ENCODE measurements at places on chromosomes 5 and 9.

- DNase-seq = peak; percentile 76
These were observed 150.6 kb downstream of the ERCC6L2 start for GRCh38 chr9:96025995-96026602.

- no peak for DNase-seq
These were observed 77.2 kb upstream of the RAPGEF1 start for GRCh38 chr9:131817073-131817472.

DNA sequence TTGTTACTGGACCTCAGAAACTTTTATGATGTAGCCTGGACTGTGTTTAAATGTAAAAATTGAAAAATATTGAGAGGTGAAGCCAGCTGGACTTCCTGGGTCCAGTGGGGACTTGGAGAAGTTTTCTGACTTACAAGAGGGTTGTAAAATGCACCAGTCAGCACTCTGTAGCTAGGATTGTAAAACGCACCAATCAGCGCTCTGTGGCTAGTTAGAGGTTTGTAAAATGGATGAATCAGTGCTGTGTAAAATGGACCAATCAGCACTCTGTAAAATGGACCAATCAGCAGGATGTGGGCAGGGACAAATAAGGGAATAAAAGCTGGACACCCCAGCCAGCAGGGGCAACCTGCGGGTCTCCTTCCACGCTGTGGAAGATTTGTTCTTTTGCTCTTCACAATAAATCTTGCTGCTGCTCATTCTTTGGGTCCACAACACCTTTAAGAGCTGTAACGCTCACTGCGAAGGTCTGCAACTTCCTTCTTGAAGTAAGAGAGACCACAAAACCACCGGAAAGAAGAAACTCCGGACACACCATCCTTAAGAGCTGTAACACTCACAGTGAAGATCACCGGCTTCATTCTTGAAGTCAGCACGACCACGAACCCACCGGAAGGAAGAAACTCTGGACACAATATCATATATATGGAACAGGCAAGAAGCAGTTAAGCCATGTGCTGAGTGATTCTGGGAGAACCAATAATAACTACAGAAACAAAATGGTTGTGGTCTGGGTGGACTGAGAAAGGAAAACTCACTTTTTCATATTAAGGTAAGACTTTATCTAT, 201.3 kb downstream of the GABRG2 start:
- DNase-seq = no peak

DNA sequence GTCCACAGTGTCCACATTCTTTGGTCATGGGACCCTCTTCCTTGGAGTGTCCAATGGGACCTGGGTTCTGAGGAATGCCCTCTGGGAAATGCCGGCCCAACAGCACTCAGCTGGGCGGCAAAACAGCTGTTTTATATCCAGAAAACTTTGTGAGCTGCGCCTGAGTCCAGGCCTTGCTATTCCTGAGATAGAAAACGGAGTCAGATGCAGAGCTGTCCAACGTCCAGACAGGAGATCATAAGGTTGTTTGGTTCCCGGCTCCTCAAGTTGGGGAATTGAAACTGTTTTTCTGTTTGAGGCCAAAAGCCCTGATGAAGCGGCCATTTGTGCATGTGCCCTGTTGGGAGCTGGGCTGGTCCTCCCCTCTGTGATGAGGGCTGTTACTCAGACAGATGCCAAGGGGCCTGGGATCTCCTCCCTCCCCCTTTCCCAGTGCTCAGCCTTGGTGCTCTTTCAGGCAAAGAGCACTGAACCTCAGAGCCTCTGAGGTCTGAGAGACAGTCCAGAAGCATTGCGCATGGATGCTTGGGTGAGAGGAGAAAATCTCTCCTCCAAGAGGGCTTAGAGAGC, 66.6 kb upstream of the GARNL3 start:
- no peak for DNase-seq

- DNase-seq = peak; percentile 58
These were observed 191.7 kb downstream of the AOPEP start for GRCh38 chr9:94918038-94918753.

DNA sequence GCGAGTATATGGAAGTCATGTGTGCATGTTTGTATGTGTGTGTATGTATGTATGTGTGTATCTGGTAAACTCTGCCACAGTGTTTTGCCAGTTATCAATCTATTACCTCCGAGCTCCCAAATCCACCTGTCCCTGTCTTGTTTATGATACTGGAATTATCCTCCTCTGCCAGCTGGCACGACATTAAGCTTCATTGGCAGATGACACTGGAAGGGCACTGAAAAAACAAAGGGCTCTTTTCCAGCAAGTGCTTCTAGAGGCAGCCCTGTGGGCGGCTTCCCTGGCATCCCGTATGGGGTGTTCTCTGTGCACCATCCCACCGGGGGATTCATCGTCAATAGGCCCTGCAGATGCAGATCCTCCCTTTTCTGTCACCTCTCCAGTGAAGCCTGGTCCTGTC, 221.5 kb downstream of the MSX2 start:
- no peak for DNase-seq

GRCh38 chr9:114030364-114030763, 47.7 kb downstream of the AMBP start:
- DNase-seq = no peak

DNA sequence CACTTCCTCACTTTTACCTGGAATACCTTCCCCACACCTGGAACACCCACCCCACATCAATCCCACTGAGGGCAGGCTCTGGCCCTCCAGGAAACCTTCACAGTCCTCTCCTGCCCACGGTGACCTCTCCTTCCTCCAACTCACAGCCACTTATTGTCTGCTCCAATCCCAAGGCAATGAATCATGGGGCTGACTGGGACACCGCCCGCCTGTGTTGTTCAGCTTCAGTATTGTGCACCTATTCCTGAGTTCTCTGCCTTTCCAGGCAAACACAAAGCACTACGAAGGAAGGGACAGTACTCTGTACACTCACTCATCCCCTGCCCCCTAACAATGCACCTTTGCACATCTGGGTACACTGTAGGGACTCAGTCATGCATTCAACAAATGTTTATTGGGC, 7.3 kb downstream of the PCDH1 start:
- no peak for DNase-seq

- no peak for DNase-seq
These were observed 172.6 kb upstream of the PTGER4 start for GRCh38 chr5:40507095-40507494.

DNA sequence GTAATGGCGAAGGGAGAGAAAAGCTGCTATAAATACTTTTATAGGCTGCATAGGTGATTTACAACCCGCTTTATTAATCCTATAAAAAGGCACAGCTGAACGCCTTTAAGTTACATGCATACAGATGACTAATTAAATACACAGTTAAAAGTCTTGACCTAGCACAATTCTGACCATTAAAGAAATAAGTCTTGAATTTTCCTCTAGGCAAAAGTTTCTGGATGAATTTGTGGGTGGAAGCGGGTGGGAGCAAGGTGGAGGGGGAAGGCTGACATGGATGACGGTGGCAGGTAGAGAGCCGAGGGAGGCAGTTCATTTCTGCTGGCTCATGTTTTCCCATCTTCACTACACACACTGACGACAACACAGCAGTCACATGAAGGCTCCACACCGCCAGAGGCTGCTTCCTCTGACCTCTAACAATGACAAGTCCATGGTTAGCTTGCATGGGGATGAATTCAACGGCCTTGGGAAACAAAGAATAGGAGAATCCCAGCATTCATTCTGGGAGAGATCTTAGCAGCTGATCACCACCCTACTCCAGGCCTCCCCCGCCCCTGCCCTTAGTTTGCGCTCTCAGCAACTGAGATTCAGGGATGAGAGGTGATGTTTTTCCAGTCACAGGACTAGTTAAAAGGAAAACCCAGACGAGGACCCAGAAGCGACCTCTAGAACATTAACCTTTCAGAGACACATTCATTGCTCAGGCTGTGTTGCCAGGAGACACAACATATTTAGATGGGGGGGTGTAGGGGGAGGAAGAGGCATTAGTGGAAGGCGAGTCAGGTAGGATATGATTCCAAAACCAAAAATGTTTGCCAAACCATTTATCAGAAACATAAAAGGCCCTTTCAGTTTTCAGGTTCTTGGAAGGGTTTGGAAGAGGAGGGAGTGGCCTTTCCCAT, 329.3 kb downstream of the PIK3R1 start:
- DNase-seq = no peak

DNA sequence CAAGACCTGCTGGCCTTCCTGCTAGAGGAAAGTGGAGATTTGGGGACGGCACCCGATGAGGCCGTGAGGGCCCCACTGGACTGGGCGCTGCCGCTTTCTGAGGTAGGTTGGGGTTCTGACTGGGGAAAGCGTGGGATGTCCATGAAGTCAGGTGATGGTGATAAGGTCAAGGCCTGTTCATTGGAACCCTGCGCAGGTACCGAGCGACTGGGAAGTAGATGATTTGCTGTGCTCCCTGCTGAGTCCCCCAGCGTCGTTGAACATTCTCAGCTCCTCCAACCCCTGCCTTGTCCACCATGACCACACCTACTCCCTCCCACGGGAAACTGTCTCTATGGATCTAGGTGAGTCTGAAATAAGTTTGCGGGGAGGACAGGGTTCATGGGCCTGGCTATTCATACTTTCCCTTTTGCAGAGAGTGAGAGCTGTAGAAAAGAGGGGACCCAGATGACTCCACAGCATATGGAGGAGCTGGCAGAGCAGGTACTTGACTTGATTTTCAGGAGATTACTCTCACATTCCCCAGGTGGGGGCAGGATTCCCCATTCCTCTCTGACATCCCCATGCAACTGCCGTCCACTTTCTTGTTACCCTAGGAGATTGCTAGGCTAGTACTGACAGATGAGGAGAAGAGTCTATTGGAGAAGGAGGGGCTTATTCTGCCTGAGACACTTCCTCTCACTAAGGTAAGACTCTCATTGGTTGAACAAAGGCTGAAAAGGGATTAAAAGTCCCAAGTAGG, 505 bp downstream of the CREB3 start:
- DNase-seq = peak; percentile 55

DNA sequence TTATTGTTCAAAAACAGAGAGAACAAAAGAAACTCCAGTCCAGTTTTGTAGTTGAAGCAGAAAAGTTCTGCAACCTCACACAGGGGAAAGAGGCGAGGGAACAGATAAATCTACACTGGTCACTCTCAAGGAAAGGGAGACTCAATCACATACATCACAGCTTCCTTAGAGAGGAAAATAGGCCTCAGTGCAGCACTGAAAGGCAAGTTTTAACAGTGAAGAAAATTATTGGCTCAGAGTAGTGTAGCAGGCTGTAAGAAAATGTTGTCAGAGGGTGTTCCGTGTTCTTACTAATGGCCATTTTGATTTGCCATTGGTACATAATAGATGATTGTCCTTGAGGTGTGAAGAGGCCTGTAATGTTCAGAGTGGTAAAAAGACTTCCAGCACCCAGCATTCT, 530.0 kb upstream of the CDH6 start:
- no peak for DNase-seq

GRCh38 chr9:123324767-123325183, 31.2 kb upstream of the CRB2 start:
- no peak for DNase-seq

DNA sequence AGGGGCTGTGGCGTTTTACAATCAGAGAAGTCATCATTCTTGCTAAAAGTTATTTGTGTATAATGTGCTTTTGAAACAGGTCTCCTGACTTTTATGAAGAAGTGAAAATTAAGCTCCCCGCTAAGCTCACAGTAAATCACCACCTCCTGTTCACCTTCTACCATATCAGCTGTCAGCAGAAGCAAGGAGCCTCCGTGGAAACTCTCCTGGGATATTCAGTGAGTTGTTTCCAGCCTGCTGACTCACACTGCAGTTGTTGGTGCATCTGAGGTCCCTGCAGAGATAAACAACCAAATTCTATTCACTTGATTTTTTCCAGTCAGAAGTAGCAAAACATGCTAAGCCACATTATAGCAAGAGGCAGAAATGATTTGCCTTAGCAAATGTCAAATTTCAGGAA, 156.7 kb downstream of the DOCK8 start:
- DNase-seq = no peak

Measured in GM13976 (cell line).